ENCODE measurements at places on chromosomes 16 and 17. TPM values are rescaled to one million over a fixed set of nuclear protein-coding genes. Genes with fewer than 3 reads are reported as not detected.

DNA sequence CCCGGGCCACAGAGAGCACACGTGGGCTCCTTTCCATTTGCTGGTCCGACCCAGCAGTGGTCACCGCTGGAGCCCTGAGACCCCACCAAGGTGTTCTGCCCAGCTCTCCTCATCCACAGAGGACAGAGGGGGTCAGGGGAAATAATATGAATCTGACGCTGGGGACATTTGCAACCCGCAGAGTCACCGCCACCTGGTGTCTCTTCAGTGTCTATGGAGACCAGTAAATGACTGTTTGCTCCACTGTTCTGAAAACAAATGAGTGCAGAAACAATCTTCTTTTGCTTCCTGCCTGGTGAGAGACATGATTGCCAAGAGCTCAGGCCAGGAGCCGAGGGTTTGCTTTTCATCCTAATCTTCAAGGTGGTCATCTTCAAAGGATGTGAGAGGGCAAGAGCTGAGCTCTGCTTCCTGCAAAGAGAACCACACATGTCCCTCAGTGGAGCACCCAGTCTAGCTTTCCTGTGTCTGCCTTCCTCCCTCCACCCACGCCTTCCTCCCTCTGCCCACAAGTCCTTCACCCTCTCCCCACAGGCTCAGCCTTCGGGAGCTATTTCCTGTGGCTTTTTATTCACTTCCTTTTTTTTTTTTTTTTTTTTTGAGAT is 14.7 kb upstream of the KLHDC4 start:
- peak; percentile 66 for DNase-seq

The RDM1 gene
- total RNA-seq = 8.4 TPM

The UMOD gene
- total RNA-seq = not detected

The HAP1 gene
- 0.21 TPM for total RNA-seq

- no peak for DNase-seq
These were observed 134.1 kb upstream of the TOX3 start for GRCh38 chr16:52680993-52681392.

GRCh38 chr16:4640572-4641305 is 16.1 kb downstream of the MGRN1 start:
- no peak for DNase-seq

The NOD2 gene
- 13.0 TPM for total RNA-seq

The HIGD1B gene
- not detected for total RNA-seq

DNA sequence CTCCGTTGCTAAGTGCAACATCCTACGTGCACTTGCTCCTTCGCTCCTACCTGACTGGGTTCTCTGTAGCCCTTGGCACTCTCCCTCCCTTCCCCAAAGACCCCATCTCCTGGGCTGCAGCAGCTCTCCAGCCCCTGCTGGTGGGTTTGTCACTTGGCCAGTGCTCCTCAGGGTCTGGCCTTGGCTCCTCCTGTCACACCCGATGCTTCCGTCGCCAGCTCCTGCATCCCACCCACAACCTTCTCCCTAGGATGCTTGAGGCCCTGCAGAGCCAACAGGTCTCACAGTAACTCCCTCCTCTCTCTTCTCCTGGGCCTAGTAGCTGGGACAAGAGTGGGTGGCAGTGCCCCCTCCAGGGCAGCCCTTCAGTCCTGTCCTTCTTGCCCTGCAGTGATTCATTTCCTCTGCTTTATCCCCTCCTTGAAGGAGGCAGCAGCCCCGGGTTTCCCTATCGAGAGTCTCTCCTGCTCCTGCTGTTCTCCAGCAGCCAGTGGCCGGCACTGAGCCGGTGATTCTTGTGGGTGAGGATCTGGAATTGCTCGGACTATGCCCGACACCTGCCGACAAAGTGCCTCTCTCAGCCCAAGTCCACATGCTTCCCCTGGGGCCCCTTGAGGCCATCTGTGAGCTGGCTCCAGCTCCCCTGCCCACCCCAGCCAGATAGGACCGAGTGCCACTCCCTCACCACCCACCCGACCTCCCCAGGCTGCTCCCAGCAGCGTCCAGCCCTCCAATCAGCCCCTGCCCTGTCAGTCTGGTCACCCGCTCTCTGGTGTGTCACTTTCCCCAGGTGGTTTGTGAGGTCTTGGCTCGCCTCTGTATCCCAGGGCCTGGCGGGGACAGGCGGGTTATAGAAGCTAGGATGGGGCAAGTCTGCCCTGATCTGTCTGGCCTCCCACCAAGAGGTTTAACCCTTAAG is 3.8 kb downstream of the LITAFD start:
- no peak for DNase-seq

The TPSAB1 gene
- not detected for total RNA-seq

GRCh38 chr16:58265480-58266052 is 29.3 kb downstream of the PRSS54 start:
- DNase-seq = no peak

GRCh38 chr16:76277460-76278030 is 344 bp downstream of the CNTNAP4 start:
- no peak for DNase-seq

DNA sequence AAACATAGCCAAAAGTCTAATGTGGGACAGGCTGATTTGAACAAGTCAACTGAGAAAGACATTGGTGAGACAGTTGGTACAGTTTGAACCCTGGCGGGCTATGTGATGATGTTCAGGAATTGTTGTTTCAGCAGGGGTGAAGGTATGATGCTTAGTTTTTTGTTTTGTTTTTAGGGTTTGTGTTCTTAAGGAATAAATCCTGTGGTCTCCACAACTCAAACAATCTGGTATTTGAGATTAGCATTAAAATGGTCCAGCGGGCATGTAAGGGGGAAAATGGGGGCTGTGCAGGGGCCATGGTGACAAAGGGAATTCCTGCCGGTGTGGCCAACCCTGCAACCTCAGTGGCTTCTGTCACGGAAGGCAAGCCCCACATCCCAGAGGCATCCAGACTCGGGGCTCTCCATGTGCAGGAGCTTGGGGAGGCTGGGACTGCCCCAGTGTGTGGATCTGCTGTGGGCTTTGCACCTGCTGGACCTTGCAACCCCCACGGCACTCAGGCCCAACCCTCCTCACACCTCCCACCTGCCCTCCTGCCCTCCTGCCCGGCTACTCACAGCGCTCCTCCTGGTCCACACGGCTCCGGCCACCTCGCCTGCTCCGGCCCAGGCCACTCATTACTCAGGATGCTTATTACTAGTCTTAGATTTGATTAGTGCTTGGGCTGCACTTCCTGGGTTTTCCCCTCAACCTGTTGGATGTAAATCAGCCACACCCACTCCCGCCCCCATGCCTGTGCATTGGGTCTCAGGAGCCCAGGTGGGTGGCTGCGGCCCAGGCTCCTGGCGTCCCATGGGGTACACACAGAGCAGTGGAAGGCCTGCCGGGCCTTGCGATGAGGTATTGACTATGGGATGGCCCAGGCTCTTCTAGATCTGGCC is at the start of gene TNFRSF13B:
TNFRSF13B (minus strand) TSS at position 661 of the 881 bp plus-strand sequence; CDS start at position 618, 43 bp downstream.
- no peak for DNase-seq

DNA sequence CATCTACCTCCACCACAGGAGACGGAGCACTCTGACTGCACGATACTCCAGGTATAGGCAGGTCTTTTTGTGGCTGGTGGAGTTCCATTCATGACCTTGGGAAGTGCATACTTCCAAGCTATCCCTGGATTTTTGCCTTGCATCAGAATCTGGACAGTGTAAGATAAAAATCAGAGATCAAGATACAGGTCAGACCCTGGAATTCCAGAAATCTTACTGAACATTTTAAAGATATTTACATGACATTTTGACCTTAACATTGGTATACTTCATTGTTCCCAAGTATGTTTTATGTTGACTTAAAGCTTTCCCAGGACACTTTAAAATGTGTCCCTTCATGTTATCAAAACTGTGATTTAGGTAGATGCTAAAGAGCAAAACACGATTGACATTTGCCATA is 101.0 kb downstream of the SYCE1L start:
- no peak for DNase-seq

The KRTAP17-1 gene
- not detected for total RNA-seq

DNA sequence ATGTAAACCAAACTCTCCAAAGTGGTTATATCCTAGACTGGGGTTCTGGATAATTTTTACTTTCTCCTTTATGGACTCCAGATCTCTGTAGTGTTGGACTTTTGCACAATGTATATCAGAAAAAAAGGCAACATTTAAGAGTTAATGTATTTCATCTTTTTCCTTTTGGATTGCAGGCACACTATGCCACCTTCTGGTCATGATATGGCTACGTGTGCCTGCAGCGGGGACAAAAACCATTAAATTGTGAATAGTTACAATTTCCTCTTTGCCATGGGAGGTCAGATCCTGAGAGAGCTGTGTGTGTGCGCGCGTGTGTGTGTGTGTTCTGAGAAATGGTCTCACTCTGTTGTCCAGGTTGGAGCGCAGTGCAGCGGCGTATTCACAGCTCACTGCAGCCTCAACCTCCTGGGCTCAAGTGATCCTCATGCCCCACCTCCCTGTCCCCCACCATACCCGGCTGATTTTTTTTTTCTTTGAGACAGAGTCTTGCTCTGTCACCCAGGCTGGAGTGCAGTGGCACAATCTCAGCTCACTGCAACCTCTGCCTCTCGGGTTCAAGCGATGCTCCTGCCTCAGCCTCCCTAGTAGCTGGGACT is 4.3 kb upstream of the SGF29 start:
- DNase-seq = no peak

GRCh38 chr17:45841883-45842525 is 2.7 kb upstream of the SPPL2C start:
- DNase-seq = no peak

- DNase-seq = no peak
These were observed 292.3 kb downstream of the SHISA9 start for GRCh38 chr16:13193721-13194120.

The TUBD1 gene
- total RNA-seq = 14.3 TPM

The NME2 gene
- 602 TPM for total RNA-seq

GRCh38 chr17:53794875-53795274 is 27.9 kb upstream of the KIF2B start:
- no peak for DNase-seq

- DNase-seq = no peak
These were observed 19.5 kb downstream of the SLC7A6OS start for GRCh38 chr16:68291227-68291626.

The ALOX15 gene
- not detected for total RNA-seq

The HID1 gene
- total RNA-seq = 7.4 TPM

The MAF gene
- 208 TPM for total RNA-seq

DNA sequence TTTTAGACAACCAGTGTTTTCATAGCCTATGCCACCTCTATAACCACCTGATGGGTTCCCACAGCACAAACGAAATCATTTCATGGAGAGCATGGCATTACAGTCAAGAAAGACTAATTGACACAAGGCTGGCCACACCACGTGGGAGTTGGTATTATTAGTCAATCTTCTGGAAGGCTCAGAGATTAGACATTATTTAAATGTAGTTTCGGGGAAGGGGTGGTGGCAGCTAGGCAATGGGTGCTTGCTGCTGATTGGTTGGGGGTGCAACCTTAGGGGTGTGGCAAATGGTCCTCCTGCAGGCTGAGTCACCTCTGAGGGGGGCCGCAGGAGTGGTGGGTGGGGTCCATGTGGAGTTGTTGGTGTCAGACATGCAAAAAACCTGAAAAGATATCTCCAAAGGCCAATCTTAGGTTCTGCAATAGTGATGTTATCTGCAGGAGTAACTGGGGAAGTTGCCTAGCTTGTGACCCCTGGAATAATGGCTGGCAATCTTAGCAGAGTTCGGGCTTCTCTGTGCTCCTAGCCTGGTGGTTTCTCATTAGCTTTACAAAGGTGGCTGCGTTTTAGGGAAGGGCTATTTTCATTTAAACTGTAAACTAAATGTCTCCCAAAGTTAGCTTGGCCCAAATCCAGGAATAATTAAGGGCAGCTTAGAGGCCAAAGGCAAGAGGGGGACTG is 4.6 kb downstream of the TEN1 start:
- DNase-seq = no peak

DNA sequence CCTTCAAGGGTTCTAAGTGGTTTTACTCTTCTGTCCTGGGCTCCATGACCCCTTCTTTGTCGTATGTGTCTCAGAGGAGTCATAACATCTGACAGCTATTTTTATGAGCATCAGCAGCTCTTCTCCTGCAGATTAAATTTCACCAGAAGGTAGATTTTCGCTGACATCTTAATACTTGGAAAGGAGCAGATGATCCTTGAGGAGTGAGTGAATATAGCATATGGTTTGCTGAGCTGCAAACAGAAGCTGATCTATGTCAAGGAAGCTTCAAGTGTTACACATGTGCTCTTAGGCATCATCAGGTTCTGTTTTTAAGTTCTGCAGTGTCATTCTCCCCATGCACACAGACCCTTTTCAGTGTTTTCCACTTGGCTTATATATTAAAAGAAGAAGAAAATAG is 49.2 kb upstream of the MYH2 start:
- no peak for DNase-seq

GRCh38 chr17:57357830-57358430 is 101.6 kb downstream of the MSI2 start:
- peak; percentile 12 for DNase-seq

DNA sequence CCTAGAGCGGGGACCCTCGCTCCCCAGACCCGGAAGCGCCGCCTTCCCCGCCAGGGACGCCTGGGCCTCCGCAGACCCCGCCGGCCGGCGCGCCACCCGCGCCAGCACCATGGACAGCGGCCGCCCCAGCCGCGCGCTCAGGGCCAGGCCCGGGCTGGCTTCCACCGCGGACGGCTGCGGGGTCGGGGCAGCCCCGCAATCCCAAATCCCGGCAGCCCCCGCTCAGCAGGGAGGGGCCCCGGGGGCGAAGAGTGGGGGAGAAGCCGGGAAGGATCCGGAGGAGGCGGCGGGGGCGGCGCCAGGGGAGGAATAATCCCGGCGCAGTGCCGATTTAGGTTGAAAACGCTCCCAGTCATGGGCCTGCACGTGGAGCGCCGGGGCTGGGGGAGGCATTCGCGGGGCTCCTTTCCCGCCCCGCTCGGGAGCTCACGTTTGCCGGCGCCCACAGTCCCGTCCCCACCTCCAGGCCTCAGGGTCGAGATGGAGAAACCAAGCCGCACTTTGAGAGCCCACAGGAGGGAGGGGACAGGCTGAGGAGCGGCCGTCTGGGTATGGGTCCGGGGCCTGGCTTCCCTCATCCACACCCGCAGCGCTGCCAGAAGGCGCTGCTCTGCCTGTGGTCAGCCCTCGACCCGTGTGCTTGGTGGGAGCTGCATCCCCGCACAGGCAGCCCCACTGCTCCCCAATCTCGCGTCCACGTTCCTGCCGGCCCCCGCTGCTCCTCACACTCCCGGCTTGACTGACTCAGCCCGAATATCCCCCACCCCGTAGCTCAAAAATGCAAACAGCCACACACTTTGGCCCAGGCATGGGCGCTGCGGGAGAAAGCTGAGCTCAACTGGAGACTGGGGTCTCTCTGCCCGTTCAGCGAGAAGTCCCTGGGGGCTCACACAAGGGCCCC is 4.7 kb downstream of the FBXL16 start:
- peak; percentile 54 for DNase-seq

- no peak for DNase-seq
These were observed 180.7 kb upstream of the CACNG5 start for GRCh38 chr17:66654106-66654740.

- no peak for DNase-seq
These were observed 310.0 kb downstream of the SOX9 start for GRCh38 chr17:72430611-72431432.

Measured in activated T-cell treated with anti-CD3 and anti-CD28 coated beads, Interleukin-2, amount 50 U/mL, for 72 hours (primary cell).